ELF-1 (cell line): ENCODE measurements at places on chromosomes 6 and 20.

DNA sequence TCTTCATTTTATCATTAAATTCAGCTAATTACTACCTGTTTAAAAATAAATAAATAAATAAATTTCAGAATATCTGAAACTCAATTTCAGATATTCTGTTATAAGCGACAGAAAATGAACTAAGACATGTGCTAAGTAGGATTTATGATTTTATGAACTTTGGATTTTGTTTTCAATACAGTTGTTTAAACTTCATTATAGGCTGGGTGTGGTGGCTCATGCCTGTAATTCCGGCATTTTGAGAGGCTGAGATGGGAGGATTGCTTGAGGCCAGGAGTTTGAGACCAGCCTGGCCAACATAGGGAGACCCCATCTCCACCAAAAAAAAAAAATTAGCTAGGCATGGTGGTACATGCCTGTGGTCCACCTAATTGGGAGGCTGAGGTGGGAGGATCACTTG is 36.0 kb downstream of the AFG1L start:
- no peak for DNase-seq

DNA sequence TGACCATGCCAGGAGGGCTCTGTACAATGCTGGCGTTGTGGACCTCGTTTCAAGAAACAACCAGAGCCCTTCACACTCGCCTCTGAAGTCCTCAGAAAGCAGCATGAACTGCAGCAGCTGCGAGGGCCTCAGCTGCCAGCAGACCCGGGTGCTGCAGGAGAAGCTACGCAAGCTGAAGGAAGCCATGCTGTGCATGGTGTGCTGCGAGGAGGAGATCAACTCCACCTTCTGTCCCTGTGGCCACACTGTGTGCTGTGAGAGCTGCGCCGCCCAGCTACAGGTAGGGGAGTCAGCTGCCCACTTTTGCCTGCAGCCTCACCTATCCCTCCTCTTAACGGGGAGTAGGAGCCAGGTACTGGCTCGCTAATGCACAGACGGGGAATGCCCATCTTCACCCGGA is 16.2 kb downstream of the MYLIP start:
- DNase-seq = no peak

- DNase-seq = peak; percentile 5
Observed at GRCh38 chr6:63804381-63804956, 168.9 kb downstream of the PHF3 start.

DNA sequence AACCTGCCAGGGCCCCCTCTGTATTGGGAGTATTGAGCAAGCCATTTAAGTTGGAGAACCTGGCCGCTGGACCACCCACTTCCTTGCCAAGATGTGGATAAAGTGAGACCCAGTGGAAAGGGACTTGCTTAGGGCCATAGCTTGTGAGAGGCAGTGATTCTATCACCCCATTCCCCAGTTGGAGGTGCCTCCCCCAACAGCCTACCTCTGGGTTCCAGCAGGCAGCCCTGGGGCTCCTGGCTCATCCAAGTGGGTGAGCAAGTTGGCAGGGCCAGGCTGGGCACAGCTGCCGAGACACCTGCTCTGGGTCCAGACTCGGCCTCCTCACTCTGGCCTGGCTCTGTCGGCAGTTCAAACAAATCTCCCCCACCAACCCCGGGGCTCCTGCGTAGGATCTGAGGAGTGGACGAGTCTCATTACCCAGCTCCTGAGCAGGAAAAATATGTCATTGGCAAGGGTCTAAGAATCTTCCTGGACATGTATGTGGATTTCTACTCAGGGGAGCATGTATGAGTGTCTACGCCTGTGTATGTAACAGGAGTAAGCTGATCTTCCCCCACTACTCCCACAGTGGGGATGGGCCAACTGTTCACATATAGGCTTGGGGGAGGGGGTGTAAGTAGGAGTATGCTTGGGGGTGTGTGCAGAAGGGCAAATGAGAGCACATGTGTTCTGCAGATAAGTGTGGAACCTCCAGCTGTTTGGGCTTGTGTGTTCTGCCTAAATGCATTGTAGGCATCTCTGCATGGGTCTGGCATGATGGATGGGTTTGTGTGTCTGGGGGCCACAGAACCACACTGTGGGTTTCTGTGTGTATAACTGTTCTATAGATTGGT is 1.9 kb downstream of the ID1 start:
- DNase-seq = peak; percentile 88

DNA sequence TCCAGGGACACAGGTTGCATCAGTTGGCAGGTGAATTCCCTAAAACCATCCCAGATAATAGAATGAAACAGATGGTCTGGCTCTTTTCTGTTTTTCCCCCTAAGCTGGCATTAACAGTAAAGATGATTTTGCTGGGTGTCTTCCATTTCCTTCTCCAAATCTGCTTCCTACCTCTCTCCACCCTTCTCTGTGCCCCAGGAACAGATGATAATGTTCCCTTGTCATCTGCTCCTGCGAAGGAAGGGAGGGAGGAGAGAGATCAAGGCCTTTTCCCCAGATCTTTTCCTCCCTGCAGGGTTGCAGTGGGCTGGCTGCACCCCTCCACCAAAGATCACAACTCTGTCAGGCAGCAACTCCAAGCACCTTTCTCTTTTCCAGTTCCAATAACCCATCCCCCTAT is 156.5 kb upstream of the PRDM1 start:
- DNase-seq = no peak

GRCh38 chr6:53746442-53747103 is 48.2 kb upstream of the LRRC1 start:
- DNase-seq = peak; percentile 20

- no peak for DNase-seq
Observed at GRCh38 chr6:43481075-43481474, 3.7 kb downstream of the TJAP1 start.

- DNase-seq = peak; percentile 71
Observed at GRCh38 chr20:63178889-63179686, 36.8 kb downstream of the YTHDF1 start.

GRCh38 chr6:88538840-88539239 is 372.7 kb upstream of the CNR1 start:
- no peak for DNase-seq
